ENCODE measurements at places on chromosomes 2 and 18. TPM values are rescaled to one million over a fixed set of nuclear protein-coding genes. Genes with fewer than 3 reads are reported as not detected.
A peak's percentile ranks its signal among the peaks of the same experiment; 100 is the strongest.

DNA sequence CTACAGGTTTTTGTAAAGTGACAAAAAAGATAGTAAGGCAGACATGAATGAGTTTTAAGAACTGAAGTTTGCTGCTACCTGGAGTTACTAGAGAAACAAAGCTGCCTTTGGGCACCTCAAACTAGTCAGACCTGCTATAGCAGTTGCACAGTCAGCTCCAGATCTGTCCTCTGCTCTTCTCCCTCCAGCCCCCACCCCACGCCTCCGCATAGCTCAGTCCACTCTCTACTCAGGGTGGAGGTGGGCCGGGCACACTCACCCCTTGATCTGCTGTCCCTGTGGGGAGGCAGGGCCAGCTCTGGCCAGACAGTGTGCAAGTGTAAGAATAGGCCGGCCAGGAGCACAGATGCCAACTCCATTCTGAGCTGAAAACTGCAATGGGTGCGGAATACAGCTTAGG is 4.1 kb downstream of the SERTAD2 start:
- no peaks in the 10 kb centered on the region for H3K36me3 ChIP-seq
- no peaks in the 10 kb centered on the region for H3K27me3 ChIP-seq
- H3K27ac ChIP-seq, result peak overlapping the region; percentile 63
- peak; percentile 46 for DNase-seq
- peaks cover 55% of the 10 kb centered on the region for H3K4me1 ChIP-seq

DNA sequence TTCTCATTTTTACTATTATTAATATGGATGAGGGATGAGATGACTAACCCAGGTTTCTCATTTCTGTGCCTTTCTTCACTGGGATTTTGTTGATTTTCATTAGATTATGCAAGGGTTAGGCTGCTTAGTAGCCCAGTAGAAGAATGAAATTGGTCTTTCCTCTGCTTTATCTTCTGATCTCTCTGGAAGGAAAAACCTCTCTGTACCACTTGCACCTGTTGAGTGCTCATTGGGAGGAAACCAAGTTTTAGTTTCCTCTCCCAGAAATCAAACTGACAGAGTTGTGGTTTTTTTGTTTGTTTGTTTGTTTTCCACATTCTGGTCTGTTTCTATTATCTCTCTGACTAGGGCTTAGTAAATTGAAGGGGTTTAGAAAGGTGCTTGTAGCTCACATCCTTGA is 60.8 kb downstream of the KIAA1328 start:
- H3K27ac ChIP-seq, result no peak overlapping the region
- H3K36me3 ChIP-seq, result no peaks in the 10 kb centered on the region
- no peaks in the 10 kb centered on the region for H3K27me3 ChIP-seq
- H3K4me3 ChIP-seq, result no peak overlapping the region
- no peaks in the 10 kb centered on the region for H3K4me1 ChIP-seq

The ADRA2B gene
- 3.0 TPM for total RNA-seq

- H3K36me3 ChIP-seq, result no peaks in the 10 kb centered on the region
- no peak overlapping the region for H3K27ac ChIP-seq
- H3K27me3 ChIP-seq, result no peaks in the 10 kb centered on the region
- no peaks in the 10 kb centered on the region for H3K4me1 ChIP-seq
- peak; percentile 51 for DNase-seq
Measured at GRCh38 chr2:215949991-215950404, 63.4 kb downstream of the MREG start.

The TFPI gene
- total RNA-seq, result 12.9 TPM

DNA sequence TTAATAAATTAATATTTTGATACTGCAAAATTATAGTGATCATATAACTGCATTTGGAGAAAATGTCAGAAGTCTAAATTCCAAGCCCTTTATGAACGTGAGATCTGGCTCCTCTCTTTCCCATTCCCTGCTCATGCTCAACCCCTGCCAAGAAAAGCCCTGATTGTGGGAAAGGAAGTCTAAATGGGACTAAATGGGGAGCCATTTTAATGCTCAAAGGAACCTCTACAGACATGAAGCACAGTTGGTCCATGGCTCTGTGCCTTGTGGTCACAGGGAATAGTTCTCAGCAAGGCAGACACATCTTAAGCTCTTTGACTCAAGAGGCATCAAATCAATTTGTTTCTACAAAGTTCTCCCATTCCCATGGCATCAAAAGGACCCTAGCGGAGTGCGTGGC is 29.3 kb upstream of the INSIG2 start:
- H3K27me3 ChIP-seq, result no peaks in the 10 kb centered on the region
- H3K36me3 ChIP-seq, result no peaks in the 10 kb centered on the region
- DNase-seq, result no peak
- no peak overlapping the region for H3K27ac ChIP-seq
- no peak overlapping the region for H3K4me3 ChIP-seq

The ABCG5 gene
- not detected for total RNA-seq

- no peak overlapping the region for H3K27ac ChIP-seq
- peaks cover 54% of the 10 kb centered on the region for H3K4me1 ChIP-seq
- H3K36me3 ChIP-seq, result no peaks in the 10 kb centered on the region
- no peaks in the 10 kb centered on the region for H3K27me3 ChIP-seq
Measured at GRCh38 chr2:85245891-85246290, 81.9 kb downstream of the TGOLN2 start.

DNA sequence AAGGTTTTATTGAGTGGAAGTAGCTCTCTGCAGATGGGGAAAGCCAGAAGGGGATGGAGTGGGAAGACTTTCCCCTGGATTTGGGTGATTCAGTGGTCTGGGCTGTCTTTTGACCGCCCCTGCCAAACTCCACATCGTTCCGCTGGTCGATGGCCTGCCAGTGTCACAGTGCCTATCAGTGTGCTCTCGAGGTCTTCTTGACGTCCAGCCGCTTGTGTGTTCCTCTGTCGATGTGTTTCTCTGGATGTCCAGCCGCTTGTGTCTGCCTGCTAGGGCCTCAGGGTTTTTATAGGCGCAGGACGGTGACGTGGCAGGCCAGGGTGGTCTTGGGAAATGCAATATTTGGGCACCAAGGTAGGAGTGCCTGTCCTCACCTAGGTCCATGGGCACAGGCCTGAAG is 1371.4 kb upstream of the PIK3C3 start:
- no peak overlapping the region for H3K4me3 ChIP-seq
- no peak for DNase-seq
- peaks cover 5% of the 10 kb centered on the region for H3K4me1 ChIP-seq
- no peak overlapping the region for H3K27ac ChIP-seq
- no peaks in the 10 kb centered on the region for H3K36me3 ChIP-seq

The MROH2A gene
- not detected for total RNA-seq

DNA sequence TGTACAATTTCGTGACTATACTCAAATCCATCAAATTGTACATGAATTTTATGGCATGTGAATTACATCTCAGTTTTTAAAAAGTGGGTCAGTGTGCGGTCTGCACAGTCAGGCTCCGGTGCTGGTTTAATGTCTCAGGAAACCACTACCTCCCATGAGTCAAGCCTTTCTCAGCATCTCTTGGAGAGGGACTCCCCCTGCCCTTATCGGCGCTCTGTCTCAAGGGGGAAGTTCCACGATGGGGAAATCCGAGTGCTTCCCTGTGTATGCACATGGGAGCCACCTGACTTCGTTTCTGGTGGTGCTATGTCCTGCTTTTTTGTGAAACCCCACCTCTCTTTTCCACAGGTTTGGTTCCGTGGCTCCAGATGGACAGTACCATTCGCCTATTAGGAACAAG is 72.5 kb downstream of the ACOXL start:
- H3K27me3 ChIP-seq, result no peaks in the 10 kb centered on the region
- peaks cover 5% of the 10 kb centered on the region for H3K36me3 ChIP-seq
- DNase-seq, result no peak
- peaks cover 18% of the 10 kb centered on the region for H3K4me1 ChIP-seq
- no peak overlapping the region for H3K27ac ChIP-seq

The DNAJC5G gene
- total RNA-seq, result not detected

- H3K4me1 ChIP-seq, result peaks cover 11% of the 10 kb centered on the region
- DNase-seq, result no peak
- H3K27me3 ChIP-seq, result no peaks in the 10 kb centered on the region
- no peak overlapping the region for H3K27ac ChIP-seq
- H3K4me3 ChIP-seq, result no peak overlapping the region
Measured at GRCh38 chr2:150047620-150048222, 439.7 kb downstream of the RND3 start.

The CD226 gene
- 0.06 TPM for total RNA-seq

The ZFAND2B gene
- total RNA-seq, result 13.6 TPM

The GKN2 gene
- not detected for total RNA-seq

GRCh38 chr2:148525130-148525529 is 119.4 kb upstream of the EPC2 start:
- no peak for DNase-seq
- H3K4me1 ChIP-seq, result peaks cover 9% of the 10 kb centered on the region
- H3K27me3 ChIP-seq, result no peaks in the 10 kb centered on the region
- no peak overlapping the region for H3K27ac ChIP-seq

GRCh38 chr2:65343386-65343785 is 89.0 kb downstream of the SPRED2 start:
- no peak overlapping the region for H3K4me3 ChIP-seq
- no peak for DNase-seq
- H3K27ac ChIP-seq, result no peak overlapping the region
- no peaks in the 10 kb centered on the region for H3K27me3 ChIP-seq
- no peaks in the 10 kb centered on the region for H3K4me1 ChIP-seq

DNA sequence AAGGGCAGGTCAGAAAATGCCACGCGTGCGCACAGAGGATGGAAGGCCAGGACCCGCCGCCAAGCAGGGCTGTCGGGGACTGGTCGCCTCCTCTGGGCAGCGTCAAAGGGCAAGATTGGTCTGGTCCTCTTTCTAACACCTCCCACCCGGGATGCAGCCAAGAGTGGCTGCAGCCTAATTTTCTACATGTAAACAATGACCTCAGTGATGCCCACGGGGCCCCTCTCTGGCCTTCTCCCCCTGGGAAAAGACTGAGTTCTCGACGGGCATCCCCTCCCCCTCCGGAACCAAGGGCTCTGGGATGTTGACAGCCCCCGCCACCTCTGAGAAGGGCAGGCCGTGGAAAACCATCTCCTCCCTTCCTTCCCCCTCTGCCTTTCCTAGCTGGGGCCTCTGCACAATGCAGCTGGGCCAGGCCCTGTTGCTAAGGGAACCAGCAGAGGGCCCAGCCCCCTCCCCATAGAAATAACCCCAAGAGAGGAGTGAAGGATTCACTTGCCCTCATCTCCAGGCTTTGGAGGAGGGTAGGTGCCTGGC is 80.0 kb upstream of the ZNF532 start:
- H3K4me3 ChIP-seq, result no peak overlapping the region
- peak; percentile 53 for DNase-seq
- no peaks in the 10 kb centered on the region for H3K36me3 ChIP-seq
- peaks cover 28% of the 10 kb centered on the region for H3K4me1 ChIP-seq
- no peak overlapping the region for H3K27ac ChIP-seq
- H3K27me3 ChIP-seq, result no peaks in the 10 kb centered on the region

GRCh38 chr2:175057078-175057685 is 52.0 kb upstream of the CHN1 start:
- no peaks in the 10 kb centered on the region for H3K36me3 ChIP-seq
- no peak overlapping the region for H3K4me3 ChIP-seq
- H3K27me3 ChIP-seq, result no peaks in the 10 kb centered on the region
- DNase-seq, result no peak
- peaks cover 16% of the 10 kb centered on the region for H3K4me1 ChIP-seq

GRCh38 chr2:114400890-114401289 is 41.6 kb upstream of the DPP10 start:
- no peak for DNase-seq
- no peaks in the 10 kb centered on the region for H3K36me3 ChIP-seq
- no peaks in the 10 kb centered on the region for H3K4me1 ChIP-seq
- H3K27me3 ChIP-seq, result no peaks in the 10 kb centered on the region

DNA sequence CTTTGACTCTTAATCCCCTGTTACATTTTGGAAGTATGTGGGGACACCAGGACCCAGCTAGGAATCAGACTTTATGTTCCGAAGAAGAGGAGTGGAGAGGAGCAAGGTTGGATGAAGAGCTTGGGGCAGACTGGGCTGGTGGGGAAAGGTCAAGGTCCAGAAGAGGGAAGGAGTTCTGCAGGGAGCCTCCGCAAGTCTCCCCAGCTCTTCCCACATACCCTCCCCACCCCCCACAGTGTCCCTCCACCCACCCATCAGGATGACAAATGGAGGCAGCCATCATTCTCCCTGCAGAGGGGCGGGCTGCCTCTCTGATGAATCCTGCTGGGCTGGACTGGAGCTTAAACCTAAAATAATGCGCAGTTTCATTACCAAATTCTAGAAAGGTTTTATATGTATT is 77.2 kb downstream of the ACKR3 start:
- H3K4me3 ChIP-seq, result no peak overlapping the region
- H3K27ac ChIP-seq, result no peak overlapping the region
- H3K27me3 ChIP-seq, result no peaks in the 10 kb centered on the region
- no peak for DNase-seq
- no peaks in the 10 kb centered on the region for H3K36me3 ChIP-seq

The PXDN gene
- total RNA-seq, result 118 TPM

The HOXD13 gene
- not detected for total RNA-seq

The SOWAHC gene
- 7.2 TPM for total RNA-seq

DNA sequence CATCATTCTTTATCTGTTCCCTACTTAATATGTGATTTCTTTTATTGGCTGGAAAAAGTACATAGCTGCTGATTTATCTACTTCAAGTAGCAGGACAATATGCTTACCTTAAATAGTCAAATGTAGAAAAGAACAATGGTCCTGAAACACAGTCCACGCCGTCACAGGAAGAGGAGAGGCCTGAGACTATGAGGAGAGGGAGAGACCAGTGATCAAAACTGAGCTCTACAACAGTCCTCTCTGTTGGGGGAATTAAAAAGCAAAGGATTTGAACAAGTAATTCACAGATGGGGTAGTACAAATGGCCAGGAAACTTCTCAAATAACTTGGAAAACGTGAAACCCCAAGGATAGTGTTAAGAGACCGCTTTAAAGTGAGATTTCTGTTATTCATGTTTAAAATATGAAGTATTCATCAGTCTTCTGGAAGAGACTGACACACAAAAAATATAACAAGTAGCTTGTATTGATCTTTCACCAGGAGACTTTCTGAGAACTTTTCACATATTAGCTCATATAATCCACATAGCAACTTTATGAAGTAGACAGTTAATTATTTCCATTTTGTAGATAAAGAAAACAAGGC is 20.2 kb downstream of the SCYGR8 start:
- no peaks in the 10 kb centered on the region for H3K27me3 ChIP-seq
- H3K4me3 ChIP-seq, result no peak overlapping the region
- no peak for DNase-seq
- H3K27ac ChIP-seq, result no peak overlapping the region
- H3K4me1 ChIP-seq, result no peaks in the 10 kb centered on the region

The AQP12B gene
- total RNA-seq, result not detected

DNA sequence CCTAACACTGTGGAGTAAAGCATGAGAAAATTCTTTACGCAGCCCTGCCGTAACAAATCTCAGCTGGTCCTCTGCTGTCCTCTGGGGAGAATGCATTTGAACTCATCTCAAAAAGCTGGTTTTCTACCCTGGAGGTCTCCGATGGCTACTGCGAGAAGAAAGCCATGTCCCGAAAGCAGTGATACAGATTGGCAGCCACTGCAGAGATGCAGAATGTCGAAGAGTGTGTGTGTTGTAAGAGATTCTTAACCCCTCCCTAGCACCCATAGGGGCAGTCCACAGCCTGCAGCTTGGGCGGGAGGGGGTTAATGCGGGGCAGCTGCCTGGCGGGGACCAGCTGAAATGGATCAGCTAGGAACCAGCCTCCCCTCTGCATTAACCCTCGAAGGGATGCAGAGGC is 235.9 kb downstream of the ZNF516 start:
- H3K4me3 ChIP-seq, result no peak overlapping the region
- no peak overlapping the region for H3K27ac ChIP-seq
- no peaks in the 10 kb centered on the region for H3K36me3 ChIP-seq
- no peaks in the 10 kb centered on the region for H3K27me3 ChIP-seq

GRCh38 chr2:124027182-124027581 is 2.1 kb downstream of the CNTNAP5 start:
- peak; percentile 87 for DNase-seq
- H3K27ac ChIP-seq, result no peak overlapping the region
- H3K27me3 ChIP-seq, result peaks cover 47% of the 10 kb centered on the region
- no peaks in the 10 kb centered on the region for H3K36me3 ChIP-seq
- peaks cover 17% of the 10 kb centered on the region for H3K4me1 ChIP-seq
